Activated CD8-positive, alpha-beta memory T cell treated with anti-CD3 and anti-CD28 coated beads for 1 hour (primary cell): ENCODE measurements at places on chromosomes 2 and 18.

DNA sequence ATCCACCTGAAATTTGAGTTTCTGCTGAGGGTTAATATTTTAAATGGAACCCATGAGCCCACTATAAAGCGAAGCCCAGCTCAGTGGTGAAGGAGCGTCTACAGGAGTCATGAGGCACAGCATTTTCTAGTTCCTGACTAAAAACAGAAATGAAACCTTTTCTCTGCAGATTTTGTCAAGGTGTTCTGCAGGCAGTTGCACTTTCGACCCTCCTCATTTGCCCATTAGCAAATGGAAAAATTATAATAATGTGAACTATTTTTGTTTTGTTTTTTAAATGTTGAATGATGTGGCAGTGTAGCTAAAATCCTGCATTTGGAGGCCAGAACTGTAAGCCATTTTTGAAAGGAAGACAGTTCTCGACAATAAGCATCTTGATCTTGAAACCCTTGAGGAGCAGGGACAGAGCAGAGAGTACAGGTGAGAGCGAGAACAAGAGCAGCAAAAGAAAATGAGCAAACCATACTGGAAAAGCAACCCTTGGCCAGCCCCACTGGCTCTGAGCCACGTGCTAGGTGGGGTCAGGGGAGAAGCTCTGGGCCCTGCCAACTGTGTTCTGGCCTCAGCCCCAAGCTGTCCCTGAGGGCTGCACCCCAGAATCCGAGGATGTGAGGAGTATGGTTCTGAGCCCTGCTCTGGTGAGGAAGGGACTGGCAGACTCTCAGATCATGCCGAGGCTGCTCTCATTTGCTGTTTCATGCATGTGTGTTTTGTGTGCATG is 26.4 kb upstream of the COPS8 start:
- DNase-seq: no peak

DNA sequence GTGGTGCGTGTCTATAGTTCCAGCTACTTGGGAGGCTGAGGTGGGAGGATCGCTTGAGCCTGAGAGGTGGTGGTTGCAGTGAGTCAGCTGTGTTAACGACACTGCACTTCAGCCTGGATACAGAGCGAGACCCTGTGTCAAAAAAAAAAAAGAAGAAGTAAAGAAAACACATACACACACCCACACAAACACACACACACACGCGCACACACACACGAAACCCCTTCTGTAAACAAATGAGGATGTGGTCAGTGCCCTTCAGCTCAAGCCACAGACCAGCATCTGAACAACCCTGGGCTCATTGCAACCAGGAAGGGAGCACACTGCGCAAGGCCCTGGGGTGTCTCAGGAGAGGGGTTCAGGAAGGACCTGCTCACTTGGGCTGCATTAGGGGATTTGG is 47.9 kb upstream of the KCNF1 start:
- no peak for DNase-seq

DNA sequence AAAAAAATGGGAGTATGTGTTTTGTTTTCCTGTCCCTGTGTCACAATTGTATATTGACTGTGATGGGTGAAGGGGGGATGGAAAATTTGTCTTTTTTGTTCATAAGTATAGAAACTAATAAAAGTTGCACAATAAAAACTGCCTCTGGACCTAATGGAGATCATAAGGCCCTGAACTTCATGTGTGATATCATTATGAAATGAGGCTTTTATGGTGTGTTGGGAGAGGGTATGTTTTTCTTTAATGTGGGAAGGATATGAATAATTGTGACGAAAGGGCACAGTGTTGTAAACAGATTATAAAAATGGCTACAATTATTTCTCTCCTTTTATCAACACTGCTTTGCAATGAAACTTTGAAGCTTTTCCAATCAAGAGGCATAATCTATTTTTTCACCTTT is 1889.3 kb upstream of the CELF4 start:
- no peak for DNase-seq

DNA sequence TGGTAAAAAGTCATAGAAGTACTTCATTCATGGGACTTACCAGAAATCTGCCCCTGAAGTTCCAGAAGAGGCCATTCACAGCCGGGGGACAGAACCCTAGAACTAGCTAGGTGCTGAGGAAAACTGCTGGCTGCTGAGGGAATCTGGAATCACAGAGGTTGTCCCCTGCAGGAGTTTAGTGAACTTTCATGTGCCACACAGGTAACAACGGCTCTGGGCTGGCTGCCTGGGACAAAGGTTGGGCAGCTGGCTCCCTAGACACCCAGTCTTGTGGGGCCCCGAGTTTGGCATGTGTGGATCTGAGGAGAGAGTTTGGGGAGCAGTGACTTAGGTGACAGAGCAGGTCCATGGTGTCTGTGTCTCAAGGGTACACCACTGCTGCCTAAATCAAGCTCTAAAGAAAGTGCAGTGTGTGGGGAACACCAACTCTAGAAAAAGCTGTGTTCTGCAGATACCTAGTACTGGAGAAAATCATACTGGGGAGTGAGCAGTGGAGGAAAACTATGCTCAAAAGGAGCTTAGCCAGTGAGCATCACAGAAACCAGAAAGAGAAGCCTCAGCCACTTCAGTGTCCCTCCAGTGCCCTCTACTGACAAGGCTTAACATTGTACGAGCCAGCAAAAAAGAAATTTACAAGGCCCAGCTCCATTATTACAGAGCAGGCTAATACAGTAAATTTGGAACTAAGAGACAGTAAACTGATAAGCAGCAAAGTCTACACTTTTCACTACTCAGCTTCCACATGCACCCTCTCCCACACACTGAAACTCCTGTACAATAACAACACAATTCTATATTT is 15.2 kb downstream of the GALNT3 start:
- no peak for DNase-seq

DNA sequence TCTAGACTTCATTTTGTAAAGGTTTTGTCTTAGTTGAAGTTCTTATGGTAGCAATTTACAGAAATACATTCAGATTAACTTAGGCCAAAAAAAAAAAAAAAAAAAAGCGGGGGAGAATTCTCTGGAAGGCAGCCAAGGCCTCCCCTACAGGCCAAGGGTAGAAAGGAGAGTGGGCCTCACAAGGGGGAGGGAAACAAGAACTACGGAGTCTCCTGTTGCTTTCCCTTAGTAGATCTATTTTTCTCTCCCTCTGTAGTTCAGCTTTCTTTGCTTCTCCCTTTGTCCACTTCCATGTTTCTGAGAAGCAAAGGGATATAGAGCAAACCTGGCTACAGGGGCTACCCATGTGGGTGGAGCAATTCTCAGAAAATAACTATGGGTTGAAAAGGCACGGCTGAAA is 2.4 kb upstream of the STK11IP start:
- DNase-seq: no peak

DNA sequence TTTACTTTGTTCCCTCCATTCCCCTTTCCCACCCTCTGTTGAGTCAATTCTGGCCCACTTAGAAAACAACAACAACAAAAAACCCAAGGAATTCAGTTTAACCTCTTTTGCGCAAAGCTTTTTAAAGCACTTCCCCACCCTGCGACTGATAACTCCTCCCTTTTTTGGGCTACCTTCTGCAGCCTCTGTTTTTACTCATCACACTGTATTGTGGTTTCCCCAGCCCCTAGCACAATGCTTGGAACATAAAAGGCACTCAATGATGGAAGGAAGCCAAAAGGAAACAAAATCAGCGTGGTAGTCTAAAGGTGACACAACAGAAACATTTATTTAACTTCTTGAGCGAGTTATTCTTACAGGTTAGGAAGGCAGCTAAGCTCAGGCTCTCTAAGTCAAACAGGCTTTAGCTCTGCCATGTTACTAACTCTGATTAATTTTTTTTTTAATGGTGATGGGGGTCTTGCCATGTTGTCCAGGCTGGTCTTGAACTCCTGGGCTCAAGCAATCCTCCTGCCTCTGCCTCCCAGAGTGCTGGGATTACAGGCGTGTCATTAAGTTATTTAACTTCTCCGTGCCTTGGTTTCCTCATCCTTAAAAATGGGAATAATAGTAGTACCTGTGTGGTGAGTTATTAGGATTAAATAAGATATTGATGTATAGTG is 1.3 kb downstream of the CEP68 start:
- DNase-seq: no peak

- DNase-seq: no peak
These were observed 792.6 kb downstream of the CPS1 start for GRCh38 chr2:211349031-211349430.

- no peak for DNase-seq
These were observed 205.2 kb upstream of the CHAC2 start for GRCh38 chr2:53562407-53562806.

- DNase-seq: no peak
These were observed 118.4 kb downstream of the MEIS1 start for GRCh38 chr2:66553370-66553769.

DNA sequence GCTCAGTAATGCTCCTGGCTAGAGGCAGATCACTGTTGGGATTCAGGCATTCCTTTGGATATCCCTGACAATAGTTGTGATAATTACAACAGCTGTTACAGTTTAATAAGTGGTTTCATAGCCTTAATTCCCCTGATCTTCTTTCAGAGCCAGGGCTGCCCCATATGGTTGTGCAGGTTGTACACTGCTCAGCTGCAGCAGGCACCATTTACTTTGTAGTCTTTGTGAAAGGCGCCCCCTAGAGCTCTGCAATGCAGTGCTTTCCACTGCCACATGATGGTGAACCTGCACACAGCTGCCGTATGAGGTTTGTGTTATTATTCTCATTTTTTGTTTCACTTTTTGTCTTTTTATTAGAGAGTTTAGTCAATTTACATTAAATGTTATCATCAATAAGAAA is 239.1 kb downstream of the KCNS3 start:
- DNase-seq: no peak

- no peak for DNase-seq
These were observed 214.5 kb downstream of the TMEM182 start for GRCh38 chr2:102975996-102976975.

- DNase-seq: no peak
These were observed 30.1 kb upstream of the MCFD2 start for GRCh38 chr2:46945671-46946070.

- DNase-seq: no peak
These were observed 198.9 kb downstream of the HDAC4 start for GRCh38 chr2:239201884-239202283.

DNA sequence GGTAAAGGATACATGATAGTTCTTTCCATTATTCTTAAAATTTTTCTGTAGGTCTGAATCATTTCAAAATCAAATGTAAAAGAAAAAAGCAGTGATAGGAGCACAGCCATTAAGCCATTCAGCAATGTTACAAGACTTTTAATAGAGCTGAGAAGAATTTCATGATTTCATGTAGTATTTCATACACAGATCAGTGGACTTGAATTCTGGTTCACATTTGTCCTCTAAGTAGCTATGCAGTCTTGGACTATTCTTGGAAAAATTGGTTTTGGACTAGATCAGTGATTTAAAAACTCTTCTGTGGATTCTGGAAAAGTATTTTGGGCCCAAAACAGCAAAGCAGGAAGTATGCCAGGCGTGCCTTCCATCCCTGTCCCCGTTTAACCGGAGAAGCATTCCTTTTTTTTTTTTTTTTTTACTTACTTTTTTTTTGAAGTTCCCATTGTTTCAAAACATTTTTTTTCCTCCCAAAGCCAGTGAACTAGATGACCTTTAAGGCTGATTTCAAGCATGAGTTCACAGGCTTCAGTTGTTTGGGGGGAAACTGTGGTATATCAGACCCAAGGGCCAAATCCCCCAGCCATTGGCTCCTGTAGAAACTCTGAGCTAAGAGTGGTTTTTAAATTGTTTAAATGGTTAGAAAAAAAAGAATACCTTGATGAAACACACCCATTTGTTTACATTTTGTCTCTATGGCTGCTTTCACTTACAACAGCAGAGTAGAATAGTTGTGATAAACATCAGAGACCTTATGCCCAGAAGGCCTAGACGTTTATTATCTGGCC is 17.5 kb upstream of the POLI start:
- no peak for DNase-seq

DNA sequence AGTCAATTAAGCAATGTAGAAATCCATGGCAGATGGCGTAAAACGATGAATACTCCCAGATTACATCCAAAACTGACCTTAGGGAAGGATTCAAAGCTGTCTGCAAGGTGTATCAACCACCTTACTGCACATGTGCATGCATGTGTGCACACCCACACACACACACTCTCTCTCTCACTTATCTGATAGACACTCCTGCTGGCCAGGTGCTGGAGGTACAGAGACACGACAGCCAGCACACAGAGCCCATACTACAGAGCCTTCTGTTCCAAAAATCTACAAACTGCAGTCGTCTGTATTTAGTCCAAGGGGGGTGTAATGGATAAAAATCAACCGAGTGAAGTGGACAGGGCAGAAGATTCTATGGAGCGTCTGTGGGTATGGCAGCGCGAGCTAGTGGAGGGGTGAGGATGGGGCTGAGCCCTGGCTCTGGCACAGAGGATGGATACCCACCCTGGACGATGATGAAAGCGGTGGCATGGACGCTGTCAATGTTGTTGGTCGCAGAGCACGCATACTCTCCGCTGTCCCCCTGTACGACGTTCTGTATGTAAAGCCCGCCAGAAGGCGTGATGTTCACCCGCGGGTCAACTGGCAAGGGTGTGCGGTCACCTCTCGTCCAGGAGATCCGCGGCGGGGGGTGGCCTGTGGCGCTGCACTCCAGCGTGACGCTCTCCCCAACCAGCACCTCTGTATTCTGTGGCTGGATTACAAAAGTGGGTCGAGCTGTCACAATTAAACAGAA is 78.4 kb downstream of the PXDN start:
- DNase-seq: no peak

DNA sequence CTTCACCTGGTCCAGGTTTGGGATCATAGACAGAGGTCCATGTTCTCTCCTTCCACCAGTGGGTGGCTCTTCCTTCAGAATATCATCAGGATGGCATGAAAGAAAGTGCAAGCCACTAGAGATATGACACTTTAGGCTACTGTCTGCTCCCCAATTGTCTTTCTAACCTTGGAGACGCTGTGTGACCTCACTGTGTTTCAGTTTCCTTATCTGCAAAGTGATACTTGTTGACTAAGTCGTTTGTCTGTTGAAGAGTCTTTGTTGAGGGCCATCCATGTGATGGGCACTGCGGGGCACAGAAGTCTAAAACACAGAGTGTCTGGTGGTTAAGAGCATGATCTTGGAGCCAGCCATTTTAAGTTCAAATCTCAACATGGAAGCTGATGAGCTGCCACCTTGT is 259.9 kb upstream of the THSD7B start:
- DNase-seq: no peak

GRCh38 chr2:10610213-10610910 is 79.4 kb downstream of the NOL10 start:
- DNase-seq: no peak

DNA sequence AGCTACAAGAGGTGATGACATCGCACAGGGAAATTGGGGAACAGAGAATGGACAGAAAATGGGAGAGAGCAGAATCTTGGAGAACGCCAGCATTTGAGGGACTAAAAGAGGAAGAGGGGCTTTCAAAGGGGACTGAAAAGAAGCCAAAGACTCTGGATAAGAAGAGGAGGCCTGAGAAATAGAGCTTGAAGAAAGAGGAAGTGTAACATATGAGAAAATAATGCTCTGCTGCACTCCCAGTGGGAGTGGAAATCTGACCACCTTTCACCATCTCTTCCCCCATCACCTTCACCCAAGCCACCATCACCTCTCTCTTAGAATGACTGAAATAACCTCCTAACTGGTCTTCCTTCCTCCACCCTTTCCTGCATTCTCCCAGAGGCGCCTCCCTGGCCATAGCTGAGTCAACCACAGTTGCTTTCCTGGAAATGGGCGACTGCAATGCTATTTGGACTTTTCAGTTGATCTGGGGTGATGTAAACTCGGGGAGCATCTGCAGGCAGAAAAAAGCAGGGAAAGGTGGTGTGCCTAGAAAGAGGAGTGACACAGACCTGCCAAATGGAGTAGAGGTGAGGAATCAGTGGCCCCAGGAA is 16.8 kb downstream of the CXCR1 start:
- DNase-seq: no peak

GRCh38 chr2:233247744-233248143 is 3.7 kb upstream of the ATG16L1 start:
- no peak for DNase-seq

GRCh38 chr18:46264255-46264654 is 160.1 kb downstream of the HAUS1 start:
- no peak for DNase-seq
